NCI-H226 (cell line): ENCODE measurements at places on chromosomes 1 and 21.

GRCh38 chr1:25458541-25459298, 28.0 kb downstream of the MACO1 start:
- no peak for DNase-seq

DNA sequence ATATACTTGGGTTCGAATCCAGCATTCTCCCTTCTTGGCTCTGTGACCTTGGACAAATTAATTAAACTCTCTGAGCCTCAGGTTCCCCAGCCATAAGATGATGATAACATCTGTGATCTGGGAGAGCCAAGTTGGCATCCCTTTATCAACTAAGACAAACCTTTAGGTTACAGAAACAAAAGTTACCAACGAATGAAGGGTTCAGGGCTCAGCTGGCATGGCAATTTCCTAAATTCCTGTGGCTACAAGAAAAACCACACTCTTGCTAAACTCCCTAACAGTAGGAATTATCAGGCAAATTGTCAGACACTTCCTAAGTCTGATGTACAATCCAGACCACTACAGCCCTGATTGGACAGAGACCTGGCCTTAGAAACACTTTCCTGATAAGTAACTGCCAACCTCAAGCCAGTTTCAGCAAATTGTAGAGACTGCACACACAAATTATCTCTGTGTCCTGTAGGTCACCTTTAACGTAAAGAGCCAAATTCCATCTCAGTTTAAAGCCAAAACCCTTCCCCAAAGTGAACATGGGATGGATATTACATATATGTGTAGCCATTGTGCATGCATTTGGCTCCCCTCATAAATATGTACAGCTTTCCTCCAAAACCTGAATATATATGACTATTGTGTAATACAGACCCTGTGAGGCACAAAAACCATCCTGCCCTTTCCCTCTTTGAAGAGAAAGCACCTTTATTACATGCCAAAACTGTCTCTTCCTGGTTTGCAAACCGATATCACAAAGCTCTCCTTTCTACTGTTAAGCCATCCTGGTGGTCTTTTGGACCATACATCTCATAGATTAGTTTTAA, 39.5 kb upstream of the EDARADD start:
- peak; percentile 78 for DNase-seq

DNA sequence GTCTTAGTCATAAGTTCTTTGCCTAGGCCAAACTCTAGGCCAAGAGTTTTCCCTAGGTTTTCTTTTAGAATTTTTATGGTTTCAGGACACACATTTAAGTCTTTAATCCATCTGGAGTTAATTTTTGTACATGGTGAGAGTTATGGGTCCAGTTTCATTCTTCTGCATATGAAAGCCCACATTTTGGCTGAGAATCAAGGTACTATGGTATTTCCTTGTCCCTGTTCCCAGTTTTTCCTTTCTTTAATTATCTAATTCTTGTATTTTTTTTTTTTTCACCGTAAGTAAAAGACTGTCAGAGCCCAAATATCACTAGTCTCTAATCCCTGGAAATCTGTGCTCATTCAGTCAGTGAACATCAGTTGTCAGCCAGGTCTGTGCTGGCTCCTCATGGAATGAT, 105.4 kb downstream of the MAP3K21 start:
- no peak for DNase-seq

DNA sequence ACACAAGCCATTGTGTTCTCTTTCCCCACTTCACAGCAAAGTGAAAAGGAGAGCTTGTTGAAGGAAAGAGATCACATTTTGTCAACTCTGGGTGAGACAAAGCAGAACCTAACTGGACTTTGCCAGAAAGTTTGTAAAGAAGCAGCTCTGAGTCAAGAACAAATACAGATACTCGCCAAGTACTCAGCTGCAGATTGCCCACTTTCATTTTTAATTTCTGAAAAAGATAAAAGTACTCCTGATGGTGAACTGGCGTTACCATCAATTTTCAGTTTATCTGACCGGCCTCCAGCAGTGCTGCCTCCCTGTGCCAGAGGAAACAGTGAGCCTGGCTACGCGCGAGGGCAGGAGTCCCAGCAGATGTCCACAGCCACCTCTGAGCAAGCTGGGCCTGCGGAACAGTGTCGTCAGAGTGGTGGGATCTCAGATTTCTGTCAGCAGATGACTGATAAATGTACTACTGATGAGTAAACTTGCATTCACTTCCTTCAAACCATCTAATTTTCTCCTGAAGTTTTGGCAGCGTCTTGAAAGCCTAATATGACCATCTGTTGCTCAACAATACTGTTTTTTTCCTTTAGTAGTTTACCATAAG, 43.7 kb downstream of the BACH1 start:
- peak; percentile 94 for DNase-seq

DNA sequence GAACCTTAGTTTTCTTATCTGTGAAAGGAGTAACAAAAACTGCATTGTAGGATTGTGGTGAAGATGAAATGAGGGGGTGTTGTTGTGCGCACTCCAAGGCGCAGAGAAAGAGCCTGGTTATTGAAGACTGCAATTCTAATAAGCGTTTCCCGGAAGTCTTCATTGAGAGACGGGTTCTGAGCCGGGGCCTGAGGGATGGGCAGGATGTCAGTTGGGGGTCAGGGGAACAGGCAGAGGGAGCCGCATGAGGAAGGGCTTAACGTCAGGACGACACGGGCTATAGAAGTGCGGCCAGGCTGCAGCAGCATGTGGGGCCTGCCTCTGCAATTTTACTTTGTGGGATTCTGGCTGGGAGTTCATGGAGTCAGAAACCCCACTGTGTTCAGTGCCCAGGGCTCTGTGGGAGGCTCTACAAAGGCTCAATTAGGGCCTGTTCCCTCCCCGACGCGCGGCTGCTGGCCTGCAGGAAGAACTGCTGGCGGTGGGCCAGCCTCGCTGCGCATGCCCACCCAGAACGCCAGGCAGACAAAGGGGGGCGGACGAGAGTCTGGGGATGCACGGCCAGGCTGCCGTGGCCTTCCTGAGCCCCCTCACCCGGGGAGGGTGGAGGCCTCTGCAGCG, 20.7 kb downstream of the TRIM62 start:
- no peak for DNase-seq

DNA sequence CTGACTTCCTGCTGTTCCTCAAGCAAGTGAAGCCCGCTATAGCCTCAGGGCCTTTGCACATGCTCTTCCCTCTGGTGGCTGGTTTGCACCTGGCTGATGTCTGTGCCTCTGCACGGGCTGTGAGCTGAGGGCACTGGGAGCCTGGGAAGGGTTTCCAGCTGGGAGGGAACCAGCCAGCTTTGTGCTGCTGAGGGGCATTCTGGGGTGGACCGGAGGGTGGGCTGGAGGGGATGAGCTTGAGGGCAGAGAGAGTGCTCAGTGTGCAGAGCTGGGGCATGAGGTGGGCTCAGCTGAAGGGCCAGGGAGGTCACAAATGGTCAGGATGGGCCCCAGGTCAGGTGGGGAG, 305.7 kb downstream of the MATN1 start:
- DNase-seq: no peak

DNA sequence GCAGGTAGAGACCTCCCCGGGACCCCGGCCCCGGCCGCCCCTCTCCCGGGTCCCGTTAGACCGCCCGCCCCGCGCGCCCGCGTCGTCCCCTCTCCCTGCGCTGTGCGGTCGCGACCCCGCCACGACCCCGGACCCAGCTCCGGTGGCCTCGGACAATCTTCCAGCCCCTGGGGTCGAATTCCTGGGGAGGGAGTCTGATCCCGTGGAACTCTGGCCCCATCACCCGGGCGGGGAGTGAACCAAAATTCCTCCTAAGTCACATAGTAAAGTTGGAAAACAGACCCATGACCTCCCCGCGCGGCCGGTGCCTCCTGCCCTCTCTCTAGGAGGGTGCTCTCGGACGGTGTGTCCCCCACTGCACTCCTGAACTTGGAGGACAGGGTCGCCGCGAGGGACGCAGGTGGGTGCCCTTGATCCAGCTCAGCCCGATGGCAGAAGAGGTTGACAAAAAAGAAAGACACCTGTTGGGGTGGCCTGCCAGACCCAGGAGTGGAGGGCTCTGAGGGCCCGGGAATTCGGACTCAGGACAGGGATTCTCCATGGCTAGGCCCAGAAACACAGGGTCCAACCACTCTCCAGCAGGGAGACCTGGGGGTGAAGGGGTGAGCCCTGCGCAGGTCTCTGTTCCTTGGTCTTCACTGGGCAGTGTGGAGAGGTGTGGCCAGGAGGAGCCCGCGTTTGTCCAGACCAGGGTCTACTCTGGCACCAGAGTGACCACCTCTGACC, 451 bp downstream of the ADAMTSL4 start:
- DNase-seq: no peak

DNA sequence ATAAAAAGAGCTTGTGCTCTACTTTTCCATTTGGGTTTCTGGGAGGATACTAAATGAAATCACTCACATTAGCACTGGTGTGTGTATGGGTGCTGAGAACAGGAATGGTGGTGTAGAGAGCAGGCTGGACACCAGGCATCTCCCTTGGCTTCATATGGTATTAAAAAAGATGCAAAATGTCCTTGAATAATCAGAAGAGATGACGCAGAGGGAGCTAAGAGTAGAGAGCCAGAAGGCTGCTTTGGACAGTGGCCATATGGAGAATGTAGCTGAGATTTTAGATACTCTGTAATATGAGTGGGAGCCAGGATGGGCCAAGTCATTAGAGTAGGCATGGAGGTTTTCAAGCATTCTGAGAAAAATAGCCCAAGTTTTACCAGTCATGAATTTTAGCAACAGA, 112.3 kb upstream of the ZRANB2 start:
- DNase-seq: no peak

DNA sequence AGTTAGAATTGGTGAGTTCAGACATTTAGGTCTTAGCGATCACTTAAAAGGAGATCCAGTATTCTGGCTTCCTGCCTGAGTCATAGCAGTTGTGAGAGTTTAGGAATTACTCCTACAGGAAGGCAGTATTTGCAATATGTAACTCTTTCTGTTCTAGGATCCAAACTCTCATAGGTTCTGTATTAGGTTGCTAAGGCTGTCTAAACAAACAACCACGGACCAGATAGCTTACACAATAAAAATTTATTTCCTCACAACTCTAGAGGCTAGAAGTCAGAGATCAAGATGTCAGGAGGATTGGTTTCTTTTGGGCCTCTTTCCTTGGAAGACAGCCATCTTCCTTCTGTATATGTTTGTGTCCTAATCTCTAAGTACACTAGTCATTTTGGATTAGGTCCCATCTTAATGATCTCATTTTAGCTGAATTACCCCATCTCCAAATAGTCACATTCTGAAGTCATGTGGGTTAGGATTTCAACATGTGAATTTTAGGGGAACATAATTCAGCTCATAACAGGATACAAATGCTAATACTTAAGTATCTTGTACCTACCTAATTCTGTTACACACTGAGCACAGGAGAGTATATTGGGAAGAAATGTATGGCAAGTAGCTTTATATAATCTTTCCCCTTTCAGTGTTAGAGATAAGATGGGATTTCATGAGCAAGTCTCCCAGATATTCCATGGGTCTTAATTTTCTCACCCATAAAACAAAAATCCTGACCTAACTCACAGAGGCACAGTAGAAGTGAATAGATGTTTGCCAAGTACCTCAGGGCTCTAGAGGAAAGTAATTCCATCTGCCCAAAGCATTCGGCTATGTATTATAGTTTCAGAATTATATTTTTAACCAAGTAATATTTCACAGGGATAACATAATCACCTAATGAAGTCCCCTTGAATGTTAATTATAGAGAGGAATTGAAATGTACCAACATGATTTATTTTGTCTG, 144.4 kb downstream of the PTBP2 start:
- DNase-seq: peak; percentile 95

GRCh38 chr1:221688488-221688843, 53.4 kb downstream of the DUSP10 start:
- DNase-seq: no peak

- no peak for DNase-seq
These were observed 41.7 kb downstream of the PSMG1 start for GRCh38 chr21:39141502-39141901.

DNA sequence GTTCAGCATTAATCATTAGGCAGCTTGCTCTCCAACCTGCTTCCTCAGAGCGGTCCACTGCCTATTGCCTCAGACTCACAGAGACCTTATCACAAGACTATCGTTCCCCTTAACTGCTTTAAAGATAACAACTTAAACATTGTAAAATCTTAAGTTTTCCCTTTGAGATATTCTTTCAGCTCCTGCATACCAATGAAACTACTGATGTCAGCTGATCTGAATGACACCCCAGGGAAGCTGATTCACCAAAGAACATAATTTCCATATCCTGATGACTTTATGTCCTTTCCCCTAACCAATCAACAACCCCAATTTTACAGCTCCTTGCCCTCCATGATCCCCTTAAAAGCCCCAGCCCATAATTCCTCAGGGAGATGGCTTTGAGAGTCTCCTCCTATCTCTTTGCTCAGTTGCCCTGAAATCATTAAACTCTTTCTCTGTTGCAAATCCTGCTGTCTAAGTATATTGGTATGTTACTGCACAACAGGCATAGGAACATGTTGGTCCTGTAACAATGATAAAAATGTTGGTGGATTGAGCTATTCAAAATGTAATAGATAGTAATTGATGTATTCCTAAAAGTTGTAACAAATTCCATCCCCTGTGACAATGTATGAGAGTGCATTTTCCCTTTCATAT, 621.4 kb upstream of the RGS18 start:
- DNase-seq: peak; percentile 36

- DNase-seq: peak; percentile 95
These were observed at the start of gene ZNF691 for GRCh38 chr1:42846257-42847110. Gene ZNF691, plus strand, starts transcription at chr1:42846613. Its CDS starts 3,046 bp downstream, at chr1:42849659.

GRCh38 chr1:11080931-11081330, 18.7 kb downstream of the EXOSC10 start:
- no peak for DNase-seq

DNA sequence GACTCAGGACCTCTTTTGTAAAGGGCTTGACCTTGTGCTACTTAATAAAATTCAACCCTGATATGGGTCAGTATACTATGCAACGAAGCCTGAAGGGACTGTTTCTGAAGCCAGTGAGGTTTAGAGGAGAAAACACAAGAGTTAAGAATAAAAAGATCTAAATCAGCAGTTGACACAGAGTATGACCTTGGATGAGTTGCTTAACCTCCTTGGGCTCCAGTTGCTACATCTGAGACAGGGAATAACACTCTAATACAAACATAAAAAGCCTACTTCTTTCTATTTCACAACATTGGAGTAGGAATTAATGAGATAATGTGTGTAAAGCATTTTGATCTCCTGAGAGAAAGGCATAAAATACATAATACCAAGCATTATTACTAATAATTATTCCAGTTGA, 882.4 kb upstream of the ADGRL2 start:
- no peak for DNase-seq

DNA sequence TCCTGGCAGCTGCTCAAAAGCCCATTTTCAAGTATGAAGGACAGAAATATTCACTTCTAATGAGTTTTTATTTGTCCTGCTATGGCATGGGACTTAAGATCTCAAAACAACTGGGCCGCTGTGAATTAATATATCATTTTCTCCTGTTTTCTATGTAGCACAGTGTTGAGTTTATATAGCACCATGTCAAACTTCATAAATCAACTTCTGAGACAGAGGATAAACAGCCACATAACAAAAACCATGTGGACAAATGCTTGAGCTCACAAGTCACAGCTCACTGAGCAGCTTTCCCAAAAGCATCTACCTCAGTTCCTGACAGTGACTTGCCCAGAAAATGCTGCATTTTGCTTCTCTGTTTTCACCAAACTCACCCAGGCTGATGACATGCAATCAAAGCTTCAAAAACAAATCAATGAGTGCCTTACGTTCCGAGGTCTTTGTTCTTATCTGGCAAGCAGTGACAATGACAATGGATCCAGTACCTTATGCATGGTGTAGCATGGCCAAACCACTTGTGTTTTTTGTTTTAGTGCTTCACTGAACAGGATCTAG, 722.6 kb downstream of the LRRIQ3 start:
- DNase-seq: no peak

- no peak for DNase-seq
These were observed 50.1 kb downstream of the SSBP3 start for GRCh38 chr1:54355931-54356679.
